ENCODE measurements at places on chromosomes 3 and 15.

DNA sequence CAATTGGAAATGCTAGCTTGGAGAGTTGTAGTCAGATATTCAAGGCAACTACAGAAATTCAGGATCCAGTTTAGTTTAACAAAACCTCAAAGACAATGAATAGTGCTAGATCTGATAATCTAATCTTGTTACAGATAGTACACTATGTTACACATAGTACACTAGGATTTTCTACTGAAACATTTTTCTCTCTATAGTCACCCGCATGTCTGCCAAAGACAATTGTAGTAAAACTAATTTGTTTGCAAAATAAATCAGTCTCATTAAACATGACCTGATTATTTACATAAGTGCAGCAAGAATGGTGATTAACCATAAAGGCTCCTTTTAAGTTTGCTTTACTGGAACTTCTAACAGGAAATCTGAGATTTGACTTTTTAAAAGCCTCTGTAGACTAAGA is 52.0 kb downstream of the ILDR1 start:
- no peak for DNase-seq

- DNase-seq = no peak
Observed at GRCh38 chr3:59142556-59142955, 92.7 kb upstream of the CFAP20DC start.

- no peak for DNase-seq
Observed at GRCh38 chr15:90654233-90655136, 62.7 kb upstream of the BLM start.

DNA sequence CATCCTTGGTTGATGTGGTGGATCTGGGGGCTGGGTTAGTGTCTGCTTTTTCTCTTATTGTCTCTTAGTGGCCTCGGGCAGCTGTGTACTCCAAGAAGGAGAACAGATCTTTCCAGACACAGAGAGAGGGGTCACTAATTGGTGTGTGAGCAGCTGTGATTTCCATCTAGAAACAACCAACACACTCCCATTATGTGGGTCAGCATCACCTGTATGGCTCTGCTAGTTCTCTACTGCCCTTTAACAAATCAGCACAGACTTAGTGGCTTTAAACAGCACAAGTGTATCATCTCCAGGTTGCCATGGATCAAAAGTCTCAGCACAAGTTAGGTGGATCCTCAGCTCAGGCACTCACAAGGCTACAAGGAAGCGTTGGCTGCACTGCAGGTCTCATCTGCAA is 156.8 kb downstream of the LRTM1 start:
- no peak for DNase-seq

DNA sequence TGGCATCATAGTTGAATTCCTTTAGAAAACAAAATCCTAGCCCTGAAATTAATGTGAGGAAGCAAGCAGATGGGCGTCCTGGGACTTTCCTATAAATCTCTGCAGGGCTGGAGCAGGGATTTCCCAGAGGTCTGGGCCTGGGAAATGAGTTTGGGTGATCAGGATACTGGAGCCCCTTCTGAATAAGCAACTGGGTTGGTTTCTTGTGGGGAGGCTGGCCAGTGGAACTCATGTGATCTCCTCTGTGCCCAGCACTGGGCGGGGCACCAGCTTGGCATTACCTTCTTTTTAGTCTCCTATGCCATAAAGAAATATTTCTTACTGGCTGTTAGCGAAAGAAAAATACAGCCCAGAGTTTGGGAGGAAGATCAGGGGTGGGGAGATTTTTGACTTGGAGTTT is 1.7 kb downstream of the THSD4 start:
- no peak for DNase-seq

DNA sequence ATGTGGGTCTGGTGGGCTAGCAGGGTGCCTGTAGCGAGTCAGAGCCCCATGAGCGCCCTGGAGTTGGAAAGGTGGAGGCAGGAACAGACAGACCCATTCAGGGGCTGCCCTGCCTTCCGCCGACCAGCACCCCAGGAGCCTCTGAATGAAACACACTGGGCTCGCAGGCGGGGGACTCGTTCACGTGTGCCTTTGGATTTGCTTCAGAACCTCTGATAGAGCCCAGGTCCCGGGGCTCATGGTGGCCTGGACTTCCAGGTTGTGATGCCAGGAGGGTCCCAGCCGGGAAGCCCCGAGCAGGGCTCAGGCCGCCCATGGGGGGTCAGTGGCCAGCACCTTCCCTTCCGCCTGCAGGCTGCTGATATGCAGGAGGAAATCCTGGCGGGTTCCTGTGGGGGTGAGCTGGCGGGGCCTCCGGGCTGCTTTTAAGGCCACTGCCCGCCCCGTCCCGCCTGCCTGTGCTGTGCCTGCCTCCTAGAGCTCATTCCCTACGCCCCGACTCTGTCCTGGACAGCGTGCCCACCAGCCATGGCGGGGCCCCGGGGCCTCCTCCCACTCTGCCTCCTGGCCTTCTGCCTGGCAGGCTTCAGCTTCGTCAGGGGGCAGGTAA is at the start of gene STAB1:
Gene STAB1, plus strand, starts transcription at position 453 of the 610 bp plus-strand sequence. Its CDS starts 76 bp downstream, at position 529.
- no peak for DNase-seq

DNA sequence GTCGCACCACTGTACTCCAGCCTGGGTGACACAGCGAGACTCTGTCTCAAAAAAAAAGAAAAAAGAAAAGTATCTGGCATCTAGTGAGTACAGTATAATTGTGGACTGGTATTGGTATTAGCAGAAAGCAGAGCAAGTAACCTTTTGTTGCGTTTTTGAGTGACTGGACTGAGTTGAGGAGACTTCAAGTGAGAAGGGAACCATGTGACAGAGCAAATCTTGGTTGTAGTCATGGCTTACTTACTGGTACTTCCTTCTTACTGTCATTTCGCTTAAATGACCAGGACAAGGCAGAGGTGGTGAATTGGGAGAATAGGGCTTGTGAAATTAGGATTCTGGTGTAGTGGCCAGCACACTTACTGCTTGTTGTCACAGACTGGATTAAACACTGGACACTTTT is 20.6 kb downstream of the RTF1 start:
- DNase-seq = no peak

- peak; percentile 21 for DNase-seq
Observed at GRCh38 chr3:163490119-163490518, 1588.2 kb downstream of the SI start.

- no peak for DNase-seq
Observed at GRCh38 chr3:139123377-139124095, 78.8 kb upstream of the PRR23C start.

DNA sequence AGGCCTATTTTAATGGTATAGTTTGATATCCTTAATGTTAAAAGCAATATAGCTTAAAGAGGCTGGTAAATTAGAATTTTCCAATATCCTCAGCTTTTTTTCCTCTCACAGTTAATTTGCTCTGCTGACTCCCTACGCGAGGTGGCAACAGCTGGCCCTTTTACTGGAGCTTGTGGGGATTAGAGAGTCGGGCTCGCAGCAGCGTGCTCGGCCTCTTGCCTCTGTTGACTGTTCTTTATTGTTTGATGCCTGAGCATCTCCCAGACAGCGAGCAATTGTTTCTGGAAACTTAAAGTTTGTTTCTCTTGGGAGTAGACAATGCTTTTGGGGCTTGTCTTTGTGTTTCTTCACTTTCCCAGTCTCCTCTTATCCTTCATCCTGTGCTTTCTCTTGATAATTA is 80.8 kb downstream of the OPA1 start:
- DNase-seq = no peak

DNA sequence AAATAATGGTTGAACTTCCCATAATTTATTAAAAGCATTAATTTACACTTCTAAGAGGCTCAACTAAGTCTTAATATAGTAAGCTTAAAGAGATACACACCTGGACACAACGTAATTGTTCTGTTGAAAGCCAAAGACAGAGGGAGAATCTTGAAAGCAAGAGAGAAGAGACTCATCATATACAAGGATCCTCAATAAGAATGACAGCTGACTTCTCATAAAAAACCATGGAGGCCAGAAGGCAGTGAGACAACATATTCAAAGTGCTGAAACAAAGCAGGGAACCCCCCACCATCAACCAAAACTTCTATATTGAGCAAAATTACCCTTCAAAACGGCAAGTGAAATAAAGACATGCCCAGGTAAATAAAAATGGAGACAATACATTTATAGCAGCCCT is 16.6 kb upstream of the GABRG3 start:
- no peak for DNase-seq

DNA sequence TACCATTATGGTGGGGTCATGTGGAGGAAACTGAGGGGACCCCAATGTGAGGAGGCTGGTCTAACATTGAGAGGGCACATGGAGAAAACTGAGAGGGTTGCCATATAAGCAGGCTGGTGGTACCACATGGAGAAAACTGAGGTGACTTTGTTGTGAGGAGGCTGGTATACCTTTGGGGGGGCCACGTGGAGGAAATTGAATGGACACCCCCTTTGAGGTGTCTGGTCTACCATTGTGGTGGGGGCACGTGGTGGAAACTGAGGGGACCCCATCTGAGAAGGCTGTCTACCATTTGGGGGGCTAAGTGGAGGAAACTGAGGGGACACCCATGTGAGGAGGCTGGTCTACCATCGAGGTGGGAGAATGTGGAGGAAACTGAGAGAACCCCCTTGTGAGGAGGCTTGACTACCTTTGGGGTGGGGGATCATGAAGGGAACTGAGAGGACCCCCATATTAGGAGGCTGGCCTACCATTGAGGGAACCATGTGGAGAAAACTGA is 163.8 kb downstream of the FBLN2 start:
- no peak for DNase-seq

GRCh38 chr3:23519314-23520208 is 286.2 kb upstream of the UBE2E1 start:
- DNase-seq = peak; percentile 72

GRCh38 chr3:3087279-3087678 is 22.9 kb downstream of the IL5RA start:
- DNase-seq = no peak

DNA sequence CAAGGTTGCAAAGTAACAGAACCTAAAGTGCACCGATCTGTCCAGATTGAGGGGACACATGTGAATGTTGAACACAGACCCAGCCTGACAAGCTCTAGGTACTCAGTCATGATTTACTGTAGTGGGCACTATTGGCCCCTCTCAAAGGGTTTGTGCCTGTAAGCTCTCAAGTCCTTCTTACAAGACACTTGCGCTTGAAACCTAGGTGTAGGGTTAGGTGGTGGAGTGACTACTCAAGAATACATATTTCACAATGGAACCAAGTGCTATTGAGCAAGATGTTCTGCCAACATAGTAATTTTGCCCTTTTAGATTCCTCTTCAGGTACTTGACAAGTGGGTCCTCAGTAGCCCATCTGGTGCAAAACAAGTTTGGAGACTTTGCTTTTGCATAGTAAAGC is 169.9 kb downstream of the AKAP13 start:
- DNase-seq = no peak

GRCh38 chr15:63703641-63704240 is 106.6 kb downstream of the FBXL22 start:
- DNase-seq = no peak

GRCh38 chr3:167978071-167978470 is 117.7 kb downstream of the GOLIM4 start:
- DNase-seq = no peak

- DNase-seq = peak; percentile 50
Observed at GRCh38 chr15:31328428-31328968, 1.9 kb downstream of the KLF13 start.
